ENCODE measurements at places on chromosomes 3 and 15.

DNA sequence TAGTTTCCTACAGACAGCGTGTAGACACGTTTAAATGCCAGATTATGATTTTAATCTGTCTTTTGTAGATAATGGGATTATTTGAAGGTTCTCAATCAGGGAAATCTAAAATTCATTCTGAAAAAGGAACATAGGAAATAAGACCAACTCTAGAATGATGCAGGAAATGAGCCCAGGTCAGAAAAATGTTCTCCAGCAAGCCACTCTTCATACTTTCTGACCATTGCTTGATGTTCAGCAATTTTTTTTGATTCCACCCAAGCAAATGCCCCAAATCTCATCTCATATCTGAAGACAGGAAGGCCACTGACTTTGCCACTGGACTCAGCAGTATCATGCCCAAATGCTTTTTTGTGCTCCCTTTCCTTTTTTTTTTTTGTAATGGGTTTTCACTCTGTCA lies 373.4 kb downstream of the LPP start:
- no peak for DNase-seq

- no peak for DNase-seq
These were observed 44.2 kb upstream of the WNT5A start for GRCh38 chr3:55531321-55531720.

DNA sequence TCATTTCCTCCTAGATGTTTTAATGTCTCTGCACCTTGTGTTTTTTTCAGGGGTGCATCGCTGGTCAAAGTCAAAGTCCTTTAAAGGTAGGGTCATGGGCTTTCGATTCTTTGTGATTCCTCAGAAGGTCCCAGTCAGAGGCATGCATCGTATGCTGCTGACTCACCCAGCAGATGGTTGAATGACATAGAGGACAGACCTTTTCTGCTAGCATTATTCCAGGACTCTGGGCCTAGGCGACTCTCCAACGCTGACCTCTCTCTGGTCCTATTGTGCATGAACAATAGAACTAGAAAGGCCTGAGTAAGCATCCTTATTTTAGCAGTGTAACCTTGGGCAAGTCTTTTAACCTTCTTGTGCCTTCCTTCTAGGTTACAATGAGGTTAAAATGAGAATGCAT lies 75.9 kb downstream of the DGKG start:
- no peak for DNase-seq

GRCh38 chr3:20405231-20405630 lies 219.2 kb upstream of the SGO1 start:
- DNase-seq = no peak

DNA sequence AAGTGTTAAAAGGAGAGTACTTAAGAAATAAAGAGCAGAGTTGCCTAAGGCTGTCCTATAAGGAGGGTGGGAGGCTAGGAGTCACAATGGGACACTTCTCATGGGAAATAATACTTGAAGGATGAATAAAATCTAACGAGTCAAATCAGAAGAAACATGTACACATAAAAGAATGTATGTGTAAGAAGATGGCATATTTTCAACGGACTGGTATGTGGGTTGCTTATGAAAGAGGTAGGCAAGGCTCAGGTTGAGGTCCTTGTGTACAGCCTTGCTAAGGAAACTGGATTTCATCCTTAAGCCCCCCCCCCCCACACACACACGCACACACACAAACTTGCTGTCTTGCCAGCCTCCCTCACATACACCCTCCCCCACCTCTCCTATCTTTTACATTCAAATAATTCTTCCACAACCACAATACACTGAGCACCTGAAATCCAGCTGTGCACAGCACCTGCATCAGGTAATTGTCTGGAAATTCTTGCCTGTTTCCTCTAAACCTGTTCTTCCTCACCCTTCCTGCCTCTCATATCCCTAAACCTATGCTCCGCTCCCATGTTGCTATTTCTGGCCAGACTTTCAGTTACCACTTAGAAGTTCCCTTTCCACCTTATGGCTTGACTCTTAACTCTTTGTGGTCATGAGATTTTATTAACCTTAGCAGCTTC lies 79.2 kb downstream of the FMN1 start:
- no peak for DNase-seq

- DNase-seq = peak; percentile 14
These were observed at the start of gene CMTM8 for GRCh38 chr3:32238453-32239306. Gene CMTM8 (plus strand): TSS chr3:32238680. CDS start chr3:32238973, 293 bp downstream.

DNA sequence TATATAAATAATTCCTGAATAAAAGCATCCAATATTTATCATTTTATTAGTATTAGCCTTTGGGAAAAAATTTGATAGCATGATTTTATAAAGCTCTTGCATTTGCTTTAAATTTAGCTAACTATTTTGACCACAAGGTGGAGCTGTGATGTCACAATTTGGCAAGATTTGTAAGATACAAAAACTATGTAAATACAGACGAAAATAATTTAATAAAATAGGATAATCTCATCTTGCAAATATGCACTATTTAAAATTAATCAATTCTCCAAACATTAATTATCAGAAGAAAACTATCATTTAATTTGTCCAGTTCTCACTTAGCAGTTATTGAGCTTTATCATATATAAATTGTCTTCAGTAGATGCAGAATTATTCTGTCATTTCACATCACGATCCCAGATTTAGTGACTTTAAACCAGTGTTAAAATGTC lies 95.4 kb downstream of the PLOD2 start:
- DNase-seq = peak; percentile 4

DNA sequence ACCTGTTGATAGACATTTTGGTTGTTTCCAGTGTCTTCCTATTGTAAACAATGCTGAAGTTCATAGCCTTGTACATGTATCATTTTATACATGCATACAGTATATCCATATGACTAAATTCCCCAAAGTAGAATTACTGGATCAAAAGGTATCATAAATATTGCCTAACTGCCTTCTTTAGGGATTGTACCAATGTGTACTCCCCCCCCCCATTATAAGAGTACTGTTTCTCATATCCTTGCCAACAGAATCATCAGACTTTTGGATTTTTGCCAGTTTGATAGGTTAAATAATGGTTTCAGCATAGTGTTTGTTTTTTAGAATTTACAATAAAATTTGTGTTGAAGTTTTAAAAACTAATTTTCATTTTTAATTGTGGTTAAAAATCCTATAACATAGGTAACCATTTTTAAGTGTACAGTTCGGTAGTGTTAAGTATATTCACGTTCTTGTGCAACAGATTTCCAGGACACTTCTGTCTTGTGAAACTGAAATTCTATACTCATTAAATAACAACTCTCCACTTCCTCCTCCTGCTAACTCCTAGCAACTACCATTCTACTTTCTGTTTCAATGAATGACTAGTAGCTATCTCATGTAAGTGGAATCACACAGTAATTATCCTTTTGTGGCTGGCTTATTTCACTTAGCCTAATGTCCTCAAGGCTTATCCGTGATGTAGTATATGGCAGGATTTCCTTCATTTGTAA lies 30.8 kb upstream of the MAP3K13 start:
- peak; percentile 48 for DNase-seq

GRCh38 chr3:196563721-196564225 lies 4.6 kb downstream of the WDR53 start:
- no peak for DNase-seq

DNA sequence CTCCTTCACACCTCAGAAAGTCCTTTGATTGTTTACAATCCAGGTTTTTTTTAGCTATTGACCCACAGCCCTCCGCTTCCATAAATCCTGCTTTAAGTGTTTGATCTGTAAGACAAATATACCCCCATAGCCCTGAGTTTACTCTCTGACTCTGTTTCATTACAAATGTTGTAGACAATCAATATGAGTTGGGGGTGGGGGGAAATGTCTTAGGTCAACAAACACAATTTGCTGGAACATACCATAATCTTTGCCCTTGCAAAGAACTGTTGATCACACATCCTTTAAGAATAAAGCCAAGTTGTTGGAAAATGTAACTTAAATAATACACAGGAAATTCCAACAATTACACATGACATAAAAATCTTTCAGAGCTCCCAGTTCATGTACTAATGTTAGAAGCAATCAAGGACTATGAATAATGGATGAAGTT lies 301.8 kb upstream of the SEMA6D start:
- no peak for DNase-seq

GRCh38 chr3:100073714-100074307 lies 40.5 kb downstream of the FILIP1L start:
- DNase-seq = no peak

DNA sequence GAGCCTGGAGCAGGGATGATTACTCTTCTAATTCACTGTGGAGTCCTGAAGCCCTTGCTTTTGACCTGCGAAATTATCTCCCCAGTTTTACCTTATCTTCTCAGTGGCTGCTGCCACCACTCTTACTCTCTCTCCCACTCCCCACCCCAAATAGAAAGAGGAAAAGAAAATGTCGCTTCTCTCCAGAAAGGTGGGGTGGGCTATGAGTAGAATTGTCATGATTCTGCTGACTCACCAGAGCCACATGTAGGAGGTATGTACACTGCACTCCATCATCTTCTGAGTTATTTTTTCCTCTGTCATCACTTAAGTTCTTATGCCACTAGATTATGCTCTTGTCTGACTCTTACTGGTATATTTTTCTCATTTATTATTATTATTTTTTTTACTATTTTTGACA lies 43.9 kb upstream of the TMEM158 start:
- no peak for DNase-seq

- no peak for DNase-seq
These were observed 319.6 kb upstream of the IL12A start for GRCh38 chr3:159668990-159669476.

GRCh38 chr15:44243141-44243540 lies 45.4 kb upstream of the GOLM2 start:
- no peak for DNase-seq

GRCh38 chr3:154799800-154800199 lies 280.3 kb upstream of the MME start:
- peak; percentile 3 for DNase-seq
